Activated naive CD8-positive, alpha-beta T cell treated with anti-CD3 and anti-CD28 coated beads, Interleukin-2, amount 50 U/mL, for 16 hours (primary cell): ENCODE measurements at places on chromosomes 3 and 15.

GRCh38 chr3:64594134-64594533 is 93.7 kb downstream of the ADAMTS9 start:
- no peak for DNase-seq

DNA sequence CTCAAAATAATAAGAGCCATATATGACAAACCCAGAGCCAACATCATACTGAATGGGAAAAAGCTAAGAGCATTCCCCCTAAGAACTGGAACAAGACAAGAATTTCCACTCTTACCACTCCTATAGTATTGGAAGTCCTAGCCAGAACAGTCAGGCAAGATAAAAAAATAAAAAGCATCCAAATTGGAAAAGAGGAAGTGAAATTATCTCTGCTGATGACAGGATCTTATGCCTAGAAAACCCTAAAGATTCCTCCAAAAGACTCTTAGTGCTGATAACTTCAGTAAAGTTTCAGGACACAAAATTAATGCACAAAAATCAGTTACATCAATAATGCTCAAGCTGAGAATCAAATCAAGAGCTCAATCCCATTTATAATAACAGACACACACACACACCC is 45.9 kb upstream of the SLC2A2 start:
- no peak for DNase-seq

- no peak for DNase-seq
Observed at GRCh38 chr3:117790235-117790987, 1080.8 kb downstream of the TUSC7 start.

DNA sequence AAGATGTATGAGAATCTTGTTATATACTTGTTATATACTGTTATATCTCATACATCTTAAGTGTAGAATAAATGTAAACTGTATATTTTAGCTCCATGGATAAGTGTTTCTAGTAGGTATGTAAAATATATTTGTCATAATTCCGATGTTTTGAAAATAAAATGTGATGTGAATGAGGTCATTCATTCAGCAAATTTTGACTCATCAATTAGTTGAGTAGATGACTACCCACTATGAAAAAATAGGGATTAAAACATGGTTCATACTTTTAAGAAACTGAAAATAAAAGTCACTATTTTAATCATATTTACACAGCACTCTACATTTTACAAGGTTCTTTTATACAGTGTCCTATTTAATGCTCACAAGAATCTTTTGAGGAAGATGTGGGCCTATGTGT is 28.4 kb upstream of the CNTN3 start:
- DNase-seq = no peak

DNA sequence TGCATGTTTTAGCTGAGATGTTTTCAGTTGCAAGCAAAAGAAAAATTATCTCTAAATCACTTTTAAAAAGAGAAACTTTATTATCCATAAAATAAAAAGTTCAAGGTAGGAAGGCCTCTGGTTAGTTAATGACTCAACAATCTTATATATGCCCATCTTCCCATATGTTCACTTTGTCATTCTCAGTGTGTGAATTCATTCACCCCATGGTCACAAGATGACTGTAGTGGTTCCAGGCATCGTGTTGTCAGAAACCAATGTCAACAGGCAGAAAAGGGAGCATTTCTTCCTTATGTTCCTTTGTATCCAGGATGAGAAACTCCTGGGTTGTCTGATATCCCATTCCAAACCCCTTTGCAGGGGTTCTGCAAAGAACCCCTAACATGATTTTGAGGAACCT is 119.9 kb upstream of the RAP2B start:
- DNase-seq = no peak

- DNase-seq = no peak
Observed at GRCh38 chr3:114260152-114260551, 22.8 kb upstream of the ZNF80 start.

GRCh38 chr3:188041193-188041592 is 112.8 kb upstream of the LPP start:
- DNase-seq = no peak

- no peak for DNase-seq
Observed at GRCh38 chr3:117763561-117763960, 1054.0 kb downstream of the TUSC7 start.

DNA sequence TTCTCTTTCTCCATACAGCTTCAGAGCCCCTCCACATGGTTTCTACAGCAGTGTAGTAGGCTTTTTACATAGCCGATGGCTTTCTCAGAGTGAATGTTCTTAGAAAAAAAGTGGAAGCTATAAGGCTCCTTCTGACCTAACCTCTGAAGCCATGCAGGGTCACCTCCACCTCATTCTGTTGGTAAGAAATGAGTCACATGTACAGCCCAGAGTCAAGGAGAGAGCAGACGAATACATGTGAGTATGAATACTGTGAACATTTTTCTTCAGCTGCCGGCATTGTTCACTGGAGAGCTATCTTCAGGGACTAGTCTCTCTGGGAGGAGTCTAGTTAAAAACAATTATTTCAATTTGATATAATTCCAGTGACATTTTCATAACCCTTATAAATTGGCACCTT is 68.2 kb upstream of the THRB start:
- DNase-seq = no peak

GRCh38 chr15:77854980-77855379 is 222.3 kb upstream of the LINGO1 start:
- no peak for DNase-seq

DNA sequence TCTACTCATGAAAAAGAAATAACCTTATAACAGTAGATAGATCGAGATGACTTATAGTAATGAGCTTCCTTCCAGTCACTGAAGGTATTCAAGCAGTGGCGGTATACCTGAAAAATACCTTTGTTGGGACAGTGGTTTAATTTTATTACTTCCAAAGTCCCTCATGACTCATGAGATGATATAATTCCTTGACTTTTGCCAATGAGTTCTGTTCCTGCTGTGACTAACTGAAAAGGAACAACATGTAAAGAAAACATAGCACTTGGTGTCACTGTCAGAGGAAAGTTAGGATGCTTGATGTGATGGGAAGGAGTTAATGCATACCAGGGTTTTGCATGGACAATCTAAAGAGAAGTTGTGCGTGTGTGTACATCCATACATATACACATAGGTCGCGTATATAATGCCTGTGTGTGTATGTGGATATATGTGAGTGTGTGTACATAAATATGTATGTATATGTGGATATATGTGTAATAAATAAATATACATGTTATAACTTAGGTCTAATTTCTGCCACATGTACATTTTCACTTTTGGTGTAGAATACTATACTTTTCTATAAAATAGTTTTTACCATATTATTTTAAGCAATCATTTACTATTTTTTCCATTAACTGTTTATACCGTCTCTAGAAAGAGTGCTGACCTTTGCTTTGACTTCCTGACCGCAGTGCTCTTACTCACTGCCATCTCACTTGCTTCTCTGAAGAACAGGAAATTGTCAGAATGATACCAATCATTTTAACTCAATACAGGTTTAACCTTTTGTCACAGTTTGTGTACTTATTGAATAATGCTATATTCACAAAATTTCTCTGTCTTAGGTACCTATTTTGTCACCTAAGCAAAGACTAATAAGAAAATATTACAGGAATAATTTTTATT is 12.6 kb upstream of the PAK2 start:
- no peak for DNase-seq

DNA sequence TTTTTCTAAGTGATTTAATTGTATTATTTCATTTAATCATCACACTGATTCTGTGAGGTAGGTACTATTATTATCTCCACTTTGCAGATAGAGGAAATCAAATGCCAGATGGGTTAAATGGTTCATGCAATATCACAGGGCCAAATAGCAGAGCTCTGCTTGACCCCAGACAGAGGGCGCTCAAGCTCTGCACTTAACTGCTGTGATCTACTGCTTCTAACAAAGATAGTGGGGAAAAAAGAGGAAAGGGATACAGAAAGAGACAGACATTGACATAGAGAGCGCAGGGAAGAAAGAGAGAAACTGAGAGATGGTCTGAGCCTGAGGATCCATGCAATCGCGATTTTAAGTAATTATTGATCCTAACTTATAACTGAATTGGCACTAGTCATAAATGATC is 279.1 kb upstream of the THRB start:
- no peak for DNase-seq

- no peak for DNase-seq
Observed at GRCh38 chr15:37019479-37020433, 80.6 kb downstream of the MEIS2 start.

GRCh38 chr15:56244811-56245576 is 1.3 kb upstream of the RFX7 start:
- DNase-seq = no peak

DNA sequence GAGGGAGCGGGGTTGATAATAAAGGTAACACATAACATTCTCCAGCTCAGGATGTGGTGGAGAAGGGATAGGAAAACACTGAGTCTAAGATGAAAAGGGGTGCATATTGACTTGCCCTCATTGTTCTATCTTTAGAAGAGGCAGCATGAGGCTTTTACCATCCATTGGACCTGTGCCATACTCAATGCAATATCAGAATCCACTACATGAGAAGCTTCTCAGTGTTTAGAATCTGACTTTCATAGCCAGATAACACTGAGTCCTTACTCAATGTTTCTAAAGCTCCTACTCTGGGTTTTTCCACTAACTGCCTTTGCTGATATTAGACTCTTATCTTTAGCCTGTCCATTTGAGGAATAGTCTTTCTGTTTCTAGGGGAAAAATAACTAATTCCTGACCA is 24.3 kb upstream of the GADL1 start:
- DNase-seq = no peak
